ENCODE measurements at places on chromosomes 5 and 9.

- no peak for DNase-seq
These were observed 9.1 kb downstream of the BRD3 start for GRCh38 chr9:134058716-134059115.

- DNase-seq = no peak
These were observed 368.6 kb upstream of the IRX2 start for GRCh38 chr5:3120028-3120427.

- DNase-seq = no peak
These were observed 42.5 kb downstream of the SLIT3 start for GRCh38 chr5:169258372-169259000.

DNA sequence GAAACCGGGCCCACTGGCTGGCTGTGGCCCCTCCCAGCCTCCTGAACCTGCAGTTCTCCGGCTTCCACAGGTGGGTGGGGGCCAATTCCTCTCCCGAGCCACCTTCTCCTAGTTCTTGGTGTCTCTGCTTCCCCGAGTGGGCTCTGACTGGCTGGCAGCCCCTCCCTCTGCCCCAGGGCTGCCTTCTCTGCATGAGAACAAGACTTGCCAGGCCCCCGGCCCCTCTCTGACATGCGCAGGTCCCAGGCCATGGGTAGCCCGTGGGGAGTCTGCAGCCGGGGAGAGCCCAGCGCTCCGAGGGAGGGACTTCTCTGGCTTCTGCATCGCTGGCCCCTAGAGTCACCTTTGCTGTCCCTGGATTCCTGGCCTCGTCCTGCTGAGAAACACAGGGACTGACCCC lies 421.7 kb downstream of the IRX2 start:
- DNase-seq = no peak

DNA sequence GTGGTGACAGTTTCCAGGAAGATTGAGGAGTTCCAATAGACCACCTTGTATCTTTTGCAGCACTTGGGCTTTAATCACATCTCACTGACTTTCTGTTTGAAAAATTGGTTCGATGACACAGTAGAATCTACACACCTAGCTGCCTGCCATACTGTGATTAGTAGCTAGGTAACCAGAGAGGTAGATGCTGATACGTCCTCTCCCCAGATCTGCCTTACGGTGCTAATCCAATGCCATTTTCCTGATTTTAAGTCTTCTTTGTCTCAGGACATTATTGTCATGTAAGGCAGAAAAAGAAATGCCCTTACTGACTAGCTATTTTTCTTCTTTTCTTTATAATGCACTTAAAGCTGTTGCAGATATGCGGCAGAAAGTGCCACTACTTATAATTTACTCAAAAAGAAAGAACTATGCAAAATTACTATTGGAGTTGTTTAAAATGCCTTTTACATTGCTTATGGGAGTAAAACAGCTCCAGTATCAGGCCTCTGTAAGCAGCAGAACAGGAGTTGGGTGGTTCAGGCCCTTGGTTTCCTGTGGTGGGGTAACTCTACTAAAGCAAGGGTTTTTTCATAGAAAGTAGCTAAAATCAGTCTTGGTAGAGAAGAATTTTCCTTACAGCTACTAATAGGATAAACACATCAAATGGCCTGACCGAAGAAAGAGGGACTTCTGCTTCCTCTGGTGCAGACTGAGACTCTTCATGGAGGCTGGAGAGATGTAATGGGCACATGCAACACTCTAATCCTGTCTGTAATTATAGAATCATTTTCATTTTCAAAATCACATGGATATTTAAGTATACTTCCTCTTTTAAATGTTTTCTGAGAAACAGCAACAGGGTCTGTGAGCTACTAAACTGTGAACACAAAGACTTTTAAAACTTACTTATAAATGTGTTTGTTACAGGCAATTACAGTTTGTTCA lies 177.2 kb downstream of the MAPKAP1 start:
- DNase-seq = no peak

DNA sequence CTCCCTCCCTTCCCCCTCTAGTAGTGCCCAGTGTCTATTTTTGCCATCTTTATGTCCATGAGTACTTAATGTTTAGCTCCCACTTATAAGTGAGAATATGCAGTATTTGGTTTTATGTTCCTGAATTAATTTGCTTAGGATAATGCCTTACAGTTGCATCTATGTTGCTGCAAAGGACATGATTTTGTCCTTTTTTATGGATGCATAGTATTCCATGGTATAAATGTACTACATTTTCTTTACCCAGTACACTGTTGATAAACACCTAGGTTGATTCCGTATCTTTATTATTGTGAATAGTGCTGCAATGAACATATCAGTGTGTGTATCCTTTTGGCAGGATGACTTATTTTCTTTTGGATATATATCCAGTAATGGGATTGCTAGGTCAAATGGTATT lies 3.8 kb downstream of the ABLIM3 start:
- no peak for DNase-seq

DNA sequence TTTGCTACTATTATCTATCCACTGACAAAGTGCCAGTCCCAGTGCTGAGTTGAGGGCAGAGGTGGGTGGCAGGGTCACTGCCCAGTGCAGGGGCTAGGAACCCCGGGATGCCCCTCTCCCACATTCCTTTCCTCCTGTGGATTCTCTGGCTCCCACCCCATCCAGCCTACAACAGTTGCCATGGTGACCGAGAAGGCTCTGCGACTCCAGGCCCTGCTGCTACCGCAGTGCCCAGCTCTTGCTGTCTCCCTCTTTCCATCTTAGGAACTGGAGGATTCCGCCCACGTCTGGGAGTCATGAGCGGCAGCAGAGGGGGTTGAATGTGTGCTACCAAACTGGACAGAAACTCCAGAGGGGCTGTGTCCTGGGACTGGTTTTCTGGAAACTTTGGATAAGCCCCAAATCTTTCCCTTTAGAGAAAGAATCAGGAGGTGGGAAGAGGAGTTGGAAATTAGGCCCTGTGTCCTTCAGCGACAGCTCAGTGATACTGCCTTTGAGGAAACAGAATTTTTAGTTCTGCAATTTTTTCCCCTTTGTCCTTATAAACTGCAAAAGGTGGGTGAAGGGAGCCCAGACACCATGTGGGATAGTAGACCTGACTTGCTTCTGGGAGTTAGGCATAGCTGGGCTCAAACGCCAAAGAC lies 20.7 kb upstream of the C5orf47 start:
- no peak for DNase-seq

- DNase-seq = no peak
These were observed 67.0 kb upstream of the HAPLN1 start for GRCh38 chr5:83787631-83788030.

GRCh38 chr5:60332244-60333004 lies 367.5 kb downstream of the DEPDC1B start:
- DNase-seq = no peak

DNA sequence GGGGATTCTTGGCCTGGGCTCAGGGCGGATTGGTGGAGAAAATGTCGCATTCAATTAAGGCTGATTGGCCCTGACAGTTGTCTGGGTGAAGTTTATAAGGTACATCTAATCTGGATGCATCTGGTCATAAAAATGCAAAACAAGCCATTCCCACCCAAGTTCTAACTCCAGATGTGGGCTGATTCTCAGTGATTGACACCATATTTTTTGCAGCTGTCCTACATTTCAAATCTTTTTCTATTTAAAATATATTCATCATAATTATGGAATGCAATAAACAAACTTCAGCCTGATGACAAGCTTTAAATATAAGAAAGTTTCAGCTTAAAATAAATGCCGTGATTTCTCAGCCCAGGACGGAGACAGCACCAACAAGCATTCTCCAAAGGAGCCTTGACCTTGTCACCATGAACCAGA lies 146.4 kb upstream of the SMIM23 start:
- no peak for DNase-seq

DNA sequence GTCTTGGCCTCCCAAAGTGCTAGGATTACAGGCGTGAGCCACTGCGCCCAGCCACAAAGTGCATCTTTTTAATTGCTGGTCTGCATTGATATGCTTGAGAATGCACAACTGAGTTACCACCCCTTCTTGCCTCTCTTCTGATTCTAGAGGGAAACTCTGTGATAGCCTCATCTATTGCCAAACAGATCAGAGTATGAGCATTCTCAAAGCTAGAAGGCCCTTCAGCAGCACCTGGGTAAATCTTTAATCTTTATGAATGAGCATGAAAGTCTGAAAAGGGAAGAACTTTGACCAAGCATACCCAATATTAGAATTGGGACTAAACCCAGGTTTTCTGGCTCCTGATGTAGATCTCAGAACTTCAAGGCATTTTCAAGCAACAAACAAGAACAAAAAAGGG lies 298.3 kb upstream of the TNC start:
- no peak for DNase-seq

- no peak for DNase-seq
These were observed 52.1 kb downstream of the DAPK1 start for GRCh38 chr9:87549791-87550190.

DNA sequence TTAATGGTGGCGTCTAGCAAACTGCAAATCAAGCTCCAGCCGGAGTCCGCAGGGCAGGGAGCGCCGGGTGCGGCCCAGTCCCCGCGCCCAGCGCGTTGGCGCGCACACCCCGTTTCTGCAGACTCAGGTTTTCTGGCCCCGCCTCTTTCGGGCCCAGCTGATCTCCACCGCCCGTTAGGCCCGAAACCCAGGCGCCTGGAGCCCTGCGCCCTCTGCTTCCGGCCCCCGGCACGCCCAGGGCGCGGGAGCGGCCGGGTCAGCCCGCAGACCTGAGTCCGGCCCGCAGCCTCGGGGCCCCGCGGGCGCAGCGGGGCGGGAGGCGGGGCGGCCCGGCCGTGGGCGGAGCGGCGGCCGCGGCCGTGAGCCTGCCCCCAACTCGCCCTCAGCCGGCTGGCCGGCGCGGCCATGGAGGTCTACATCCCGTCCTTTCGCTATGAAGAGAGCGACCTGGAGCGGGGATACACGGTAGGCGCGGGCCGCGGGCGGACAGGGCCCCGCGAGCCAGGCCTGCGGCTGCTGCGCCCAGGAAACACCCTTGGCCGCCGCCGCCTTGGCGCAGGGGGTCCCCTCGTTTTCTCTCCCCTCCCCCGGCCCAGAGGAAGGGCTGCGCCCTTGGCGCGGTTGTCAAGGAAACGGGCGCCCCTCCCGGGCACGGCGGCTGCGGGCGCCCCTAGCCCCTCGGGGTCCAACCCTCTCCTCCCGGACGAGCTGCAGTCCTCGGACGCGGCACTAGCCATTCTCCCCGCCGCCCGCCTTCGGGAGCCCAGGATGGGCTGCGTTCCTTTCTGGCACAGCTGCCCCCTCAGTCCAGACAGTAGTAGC lies at the start of gene SNX24:
SNX24 (plus strand) TSS at position 385 of the 822 bp plus-strand sequence; CDS start at position 406, 21 bp downstream.
- peak; percentile 58 for DNase-seq

- DNase-seq = no peak
These were observed 180.4 kb downstream of the PRR16 start for GRCh38 chr5:120644516-120644915.

GRCh38 chr5:37435261-37435660 lies 56.1 kb downstream of the WDR70 start:
- DNase-seq = no peak

DNA sequence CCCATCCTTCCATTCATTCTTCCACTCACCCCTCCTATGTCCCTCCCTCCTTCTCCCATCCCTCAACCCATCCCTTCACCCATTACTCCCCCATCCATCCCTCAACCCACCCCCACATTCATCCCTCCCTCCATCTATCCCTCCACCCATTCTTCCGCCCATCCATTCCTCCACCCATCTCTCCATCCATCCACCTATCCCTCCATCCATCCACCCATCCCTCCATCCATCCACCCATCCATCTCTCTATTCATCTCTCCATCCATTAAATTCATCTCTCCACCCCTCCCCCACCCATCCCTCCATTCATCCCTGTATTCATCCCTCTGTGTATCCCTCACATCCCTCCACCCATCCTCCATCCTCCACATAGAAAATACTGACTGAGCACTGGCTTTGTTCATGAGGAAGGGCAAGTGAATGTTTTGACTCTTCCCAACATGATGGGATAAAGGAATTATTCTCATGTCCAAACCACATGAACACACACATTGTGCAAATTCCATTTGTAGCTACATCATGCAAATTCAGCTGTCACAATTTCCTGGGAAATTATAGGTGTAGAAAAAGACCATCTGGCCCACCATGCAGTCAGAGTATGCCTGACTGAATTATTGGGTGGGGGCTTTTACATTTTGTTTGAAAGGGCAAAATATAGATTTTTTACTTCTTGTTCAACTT lies 6.9 kb upstream of the VAV2 start:
- no peak for DNase-seq

DNA sequence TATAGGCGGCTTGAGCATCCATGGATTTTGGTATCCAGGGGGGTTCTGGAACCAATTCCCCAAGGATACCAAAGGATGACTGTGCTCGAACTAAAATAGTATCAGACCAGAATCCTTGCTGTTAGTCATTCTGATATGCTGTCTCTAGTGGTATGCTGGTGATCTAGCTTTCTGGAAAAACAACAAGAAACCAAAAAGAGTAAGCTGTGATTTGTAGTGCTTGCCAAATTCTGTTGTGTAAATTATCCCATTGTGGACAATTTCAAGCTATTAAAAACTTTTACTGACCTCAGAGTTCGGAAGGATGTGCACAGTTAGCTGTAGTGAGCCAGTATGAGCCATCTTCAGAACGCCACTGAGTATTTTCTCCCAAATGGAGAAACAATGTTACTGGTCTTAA lies 99.0 kb upstream of the FBN2 start:
- no peak for DNase-seq

- no peak for DNase-seq
These were observed 222.9 kb upstream of the FTMT start for GRCh38 chr5:121628783-121629182.

- DNase-seq = no peak
These were observed 72.5 kb downstream of the LIFR start for GRCh38 chr5:38483805-38484398.

- DNase-seq = no peak
These were observed 44.4 kb downstream of the RFK start for GRCh38 chr9:76349865-76350264.

All from NCI-H1436 (cell line).